ENCODE measurements at places on chromosomes 16 and 17.

GRCh38 chr17:19387921-19388521 is 1.0 kb upstream of the MFAP4 start:
- H3K4me1 ChIP-seq = peaks cover 29% of the 10 kb centered on the region
- no peak overlapping the region for H3K4me3 ChIP-seq
- peak overlapping the region; percentile 90 for H3K27ac ChIP-seq
- no peaks in the 10 kb centered on the region for H3K36me3 ChIP-seq

- DNase-seq = no peak
- no peaks in the 10 kb centered on the region for H3K36me3 ChIP-seq
- H3K27ac ChIP-seq = no peak overlapping the region
- no peak overlapping the region for H3K4me3 ChIP-seq
- no peaks in the 10 kb centered on the region for H3K4me1 ChIP-seq
- H3K27me3 ChIP-seq = no peaks in the 10 kb centered on the region
Measured at GRCh38 chr17:42247734-42248133, 28.5 kb downstream of the STAT5B start.

DNA sequence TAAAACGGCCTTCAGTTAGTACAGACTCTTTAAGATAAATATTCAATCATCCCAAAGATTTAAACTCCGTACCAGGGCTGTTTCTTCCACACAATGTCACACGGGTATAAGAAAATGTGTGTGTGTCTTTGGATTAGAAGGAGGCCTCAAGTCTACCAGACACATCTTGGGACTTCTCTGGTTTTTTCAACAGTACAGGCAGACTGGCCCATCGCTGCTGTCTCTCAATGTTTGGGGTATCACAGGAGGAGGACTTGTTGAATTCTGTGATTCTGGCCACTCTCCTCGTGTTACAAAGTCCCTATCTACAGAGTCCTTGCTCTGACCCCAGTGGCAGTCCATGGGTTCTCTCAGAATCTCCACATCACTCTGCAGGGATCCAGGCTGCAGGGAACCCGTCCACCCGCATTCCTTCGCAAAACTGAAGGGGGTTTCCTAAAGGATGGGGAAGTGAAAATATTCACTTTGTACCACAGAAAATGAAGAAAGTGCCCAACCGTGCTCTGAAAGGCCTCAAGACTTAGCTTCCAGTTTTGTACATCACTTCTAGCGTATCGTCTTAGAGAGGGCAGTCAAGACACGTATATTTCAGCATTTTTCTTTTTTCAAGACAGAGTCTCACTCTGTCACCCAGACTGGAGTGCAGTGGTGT is 373.2 kb downstream of the NPIPA8 start:
- no peaks in the 10 kb centered on the region for H3K27me3 ChIP-seq
- H3K36me3 ChIP-seq = no peaks in the 10 kb centered on the region
- H3K27ac ChIP-seq = no peak overlapping the region

- H3K36me3 ChIP-seq = no peaks in the 10 kb centered on the region
- peak; percentile 63 for DNase-seq
- H3K4me3 ChIP-seq = 0 out of 2 replicates have a peak overlapping the region, but pooled peaks have one; percentile 3
- no peak overlapping the region for H3K27ac ChIP-seq
- H3K27me3 ChIP-seq = no peaks in the 10 kb centered on the region
Measured at GRCh38 chr17:54372069-54372749, 528.4 kb upstream of the TOM1L1 start.

- no peak overlapping the region for H3K27ac ChIP-seq
- H3K27me3 ChIP-seq = no peaks in the 10 kb centered on the region
- no peaks in the 10 kb centered on the region for H3K36me3 ChIP-seq
- H3K4me1 ChIP-seq = no peaks in the 10 kb centered on the region
- DNase-seq = no peak
Measured at GRCh38 chr16:86249631-86250030, 260.7 kb upstream of the FOXF1 start.
